ENCODE measurements at places on chromosomes 2 and 18. TPM values are rescaled to one million over a fixed set of nuclear protein-coding genes. Genes with fewer than 3 reads are reported as not detected.

Gene TUBA3E
- polyA plus RNA-seq, result 0.18 TPM

Gene PCARE
- 0.43 TPM for polyA plus RNA-seq

Gene PPP1R1C
- 3.5 TPM for polyA plus RNA-seq

Gene EDAR
- polyA plus RNA-seq, result 3.1 TPM

Gene HADHB
- polyA plus RNA-seq, result 184 TPM

Gene IL1RN
- polyA plus RNA-seq, result 3.2 TPM

Gene POTEJ
- not detected for polyA plus RNA-seq

Gene MYO5B
- polyA plus RNA-seq, result 28.6 TPM

Gene CRYBA2
- not detected for polyA plus RNA-seq

Gene GPAT2
- polyA plus RNA-seq, result 3.8 TPM

Gene KIAA2012
- 0.12 TPM for polyA plus RNA-seq

Gene CPO
- polyA plus RNA-seq, result 1.7 TPM

Gene ESPNL
- polyA plus RNA-seq, result 0.30 TPM

Gene NCKAP5
- polyA plus RNA-seq, result 10.1 TPM

Gene PAX3
- 0.12 TPM for polyA plus RNA-seq

Gene PIEZO2
- 23.7 TPM for polyA plus RNA-seq

Gene CFAP65
- polyA plus RNA-seq, result 0.28 TPM

Gene ZBTB14
- 25.1 TPM for polyA plus RNA-seq

Gene HOXD1
- polyA plus RNA-seq, result 10.1 TPM

Gene TMEM37
- 54.8 TPM for polyA plus RNA-seq

Gene FKBP1B
- 10.0 TPM for polyA plus RNA-seq

Gene TNS1
- 64.9 TPM for polyA plus RNA-seq

Gene MATN3
- polyA plus RNA-seq, result 3.7 TPM

Gene LRATD1
- polyA plus RNA-seq, result 21.1 TPM

Gene SLC4A3
- 7.9 TPM for polyA plus RNA-seq

Gene DSEL
- 30.2 TPM for polyA plus RNA-seq

Gene GMPPA
- 41.7 TPM for polyA plus RNA-seq

Gene LYG2
- polyA plus RNA-seq, result 1.0 TPM

Gene SEPTIN10
- polyA plus RNA-seq, result 128 TPM

Gene ALS2
- 38.5 TPM for polyA plus RNA-seq

Gene FHL2
- polyA plus RNA-seq, result 26.7 TPM

Gene DDX1
- 192 TPM for polyA plus RNA-seq

Gene SKOR2
- not detected for polyA plus RNA-seq

Gene LRRC30
- 0.40 TPM for polyA plus RNA-seq

Gene MC2R
- not detected for polyA plus RNA-seq

Gene MERTK
- polyA plus RNA-seq, result 22.9 TPM

Gene DSG3
- polyA plus RNA-seq, result not detected

Gene DNAH6
- polyA plus RNA-seq, result 3.6 TPM

Gene RGPD3
- 0.12 TPM for polyA plus RNA-seq

Gene CHRNG
- 1.5 TPM for polyA plus RNA-seq

Gene MC4R
- polyA plus RNA-seq, result 0.35 TPM

Gene SERPINB3
- 0.12 TPM for polyA plus RNA-seq

Gene TRABD2A
- 0.96 TPM for polyA plus RNA-seq

Gene FOXI3
- 0.22 TPM for polyA plus RNA-seq

Gene GPC1
- 28.1 TPM for polyA plus RNA-seq

Gene VAMP5
- 33.8 TPM for polyA plus RNA-seq

Measured in left kidney (tissue), 8 donors.